ENCODE measurements at places on chromosomes 12 and 14.

GRCh38 chr12:128724468-128725046 lies 99.2 kb downstream of the SLC15A4 start:
- no peak for DNase-seq

DNA sequence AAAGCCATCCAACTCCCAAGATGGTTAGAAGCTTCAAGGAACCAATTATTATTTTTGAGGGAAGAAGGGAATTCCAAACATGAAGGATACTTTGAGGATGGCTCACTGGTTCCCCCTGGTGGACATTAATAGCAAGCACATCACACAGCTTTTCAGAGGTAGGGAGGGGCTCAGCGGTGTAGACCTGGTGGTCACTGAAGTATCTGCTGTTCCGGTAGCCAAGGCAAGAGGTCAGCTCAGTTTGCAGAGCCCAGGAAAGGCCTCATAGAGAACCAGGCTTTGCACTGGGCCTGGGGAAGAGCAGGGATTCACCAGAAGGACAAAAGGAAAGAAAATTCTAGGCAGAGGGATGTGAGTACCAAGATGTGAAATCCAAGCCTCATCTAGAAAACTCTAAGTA lies 118.7 kb downstream of the KSR2 start:
- no peak for DNase-seq

GRCh38 chr14:68245146-68246073 lies 425.8 kb downstream of the RAD51B start:
- DNase-seq: no peak

GRCh38 chr12:62006076-62006732 lies 254.0 kb upstream of the USP15 start:
- no peak for DNase-seq

DNA sequence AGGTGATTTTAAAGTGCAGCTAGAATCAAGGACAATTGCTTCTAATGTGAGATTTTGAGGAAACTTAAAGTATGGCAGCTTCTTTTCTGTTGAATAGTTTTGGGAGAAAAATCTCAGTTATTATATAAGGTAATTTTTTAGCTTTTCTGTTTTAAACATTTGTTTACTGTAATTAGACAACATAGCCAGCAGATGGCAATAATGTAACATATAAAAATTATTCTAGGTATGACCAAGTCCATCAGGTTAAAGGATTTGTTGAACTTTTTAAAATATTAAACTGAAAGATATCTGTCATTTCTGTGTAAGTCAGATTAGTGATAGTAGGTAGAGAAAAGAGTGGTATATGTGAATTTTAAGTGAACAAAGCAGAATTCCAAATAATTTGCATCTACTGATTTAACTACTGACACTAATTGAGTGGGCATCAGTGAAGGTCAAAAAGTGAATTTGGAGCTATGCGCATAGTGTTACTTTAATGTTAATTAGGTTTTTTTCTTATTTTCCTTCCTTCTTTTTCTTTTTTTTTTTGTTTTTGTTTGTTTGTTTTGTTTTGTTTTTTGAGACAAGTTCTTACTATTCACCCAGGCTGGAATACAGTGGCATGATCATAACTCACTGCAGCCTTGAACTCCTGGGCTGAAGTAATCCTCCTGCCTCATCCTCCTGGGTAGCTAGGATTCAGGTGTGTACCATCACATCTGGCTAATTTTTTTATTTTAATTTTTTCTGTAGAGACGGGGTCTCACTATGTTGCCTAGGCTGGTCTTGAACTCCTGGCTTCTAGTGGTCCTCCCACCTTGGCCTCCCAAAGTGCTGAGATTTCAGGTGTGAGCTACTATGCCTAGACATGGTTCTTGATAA lies 18.6 kb downstream of the PRORP start:
- DNase-seq: no peak

DNA sequence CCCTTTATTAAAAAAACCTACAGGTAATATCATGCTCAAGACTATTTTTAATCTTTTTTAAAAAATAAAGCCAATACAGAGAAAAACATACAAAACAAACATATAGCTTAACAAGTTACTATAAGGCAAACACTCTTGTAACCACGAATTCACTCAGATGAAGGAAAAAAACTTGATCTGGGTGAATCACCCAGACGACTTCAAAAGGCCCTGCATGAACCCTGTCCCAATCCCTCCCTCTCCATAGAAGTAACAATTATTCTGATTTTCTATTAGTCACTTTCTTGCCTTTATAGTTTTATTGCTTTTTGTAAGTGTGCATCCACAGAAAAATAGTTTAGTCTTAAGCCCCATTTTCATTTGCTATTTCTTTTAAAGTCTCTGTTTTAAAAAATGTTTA lies 72.6 kb downstream of the LRP6 start:
- no peak for DNase-seq

DNA sequence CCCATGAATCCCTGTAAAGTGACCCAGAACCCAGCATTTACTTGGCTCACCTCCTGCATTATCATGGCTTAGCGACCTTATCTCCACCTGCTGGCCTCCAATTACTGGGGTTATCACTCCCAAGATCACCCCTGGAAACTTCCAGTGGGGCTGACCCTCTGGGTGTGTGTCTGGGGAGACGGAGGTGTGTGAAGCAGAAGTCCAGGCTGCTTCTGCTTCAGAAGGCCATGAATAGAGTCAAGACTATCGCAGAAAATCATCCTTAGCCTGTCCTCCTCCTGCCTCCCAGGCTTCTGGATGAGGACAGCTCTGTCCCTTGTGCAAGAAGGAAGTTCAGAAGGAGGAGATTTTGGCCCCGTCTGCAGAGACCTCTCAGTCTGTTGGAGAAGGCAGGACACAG lies 408 bp upstream of the KRT72 start:
- DNase-seq: no peak

GRCh38 chr12:75923964-75924666 lies 107.5 kb downstream of the PHLDA1 start:
- DNase-seq: no peak

DNA sequence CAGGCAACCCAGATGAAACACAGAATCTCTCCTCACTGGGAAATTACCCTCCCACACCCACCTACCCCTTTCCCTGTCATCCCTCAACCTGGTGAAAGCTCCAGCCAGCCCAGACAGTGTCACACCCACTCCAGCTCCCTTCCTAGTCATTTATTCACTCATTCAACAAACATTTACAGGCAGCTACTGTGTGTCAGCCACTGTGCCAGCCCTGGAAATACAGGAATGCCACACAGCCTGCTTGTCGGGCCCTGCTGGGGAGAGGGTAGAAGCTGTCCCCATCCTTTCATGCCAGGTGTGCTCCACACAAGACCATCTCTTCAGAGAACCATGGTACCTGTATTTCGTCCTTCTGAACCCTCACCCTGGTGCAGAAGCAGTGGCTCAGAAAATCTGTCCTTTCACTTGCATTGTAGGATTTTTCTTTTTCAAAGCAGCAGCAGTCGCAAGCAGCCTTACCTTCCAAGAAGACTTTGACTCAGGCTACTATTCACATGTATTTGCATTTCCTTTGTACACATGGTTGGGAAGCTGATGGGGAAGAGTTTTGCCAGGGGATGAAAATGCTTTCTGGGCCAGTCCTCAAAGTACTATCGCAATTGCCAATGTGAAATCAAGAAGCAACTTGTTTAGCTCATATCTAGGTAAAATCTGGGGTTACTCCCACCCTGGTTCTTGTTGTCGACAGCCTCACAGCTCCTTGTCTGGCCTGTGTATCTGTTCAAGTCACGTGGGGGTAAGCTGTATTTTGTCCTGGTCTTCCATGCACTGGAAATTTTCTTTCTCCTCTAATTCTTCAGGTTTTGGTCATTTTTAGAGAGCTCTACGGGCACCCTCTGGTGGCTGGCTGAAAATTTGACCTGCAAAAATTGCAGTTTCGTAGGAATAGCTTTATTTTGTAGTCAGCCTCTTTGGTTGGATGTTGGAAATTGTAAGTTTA lies 147.4 kb upstream of the EGLN3 start:
- peak; percentile 50 for DNase-seq

Data from putamen (tissue), 1 donor.